ENCODE measurements at places on chromosomes 7 and 10. TPM values are rescaled to one million over a fixed set of nuclear protein-coding genes. Genes with fewer than 3 reads are reported as not detected.

Gene MCM10
- total RNA-seq, result 29.4 TPM

Gene ATP6V0A4
- not detected for total RNA-seq

Gene ITIH5
- not detected for total RNA-seq

DNA sequence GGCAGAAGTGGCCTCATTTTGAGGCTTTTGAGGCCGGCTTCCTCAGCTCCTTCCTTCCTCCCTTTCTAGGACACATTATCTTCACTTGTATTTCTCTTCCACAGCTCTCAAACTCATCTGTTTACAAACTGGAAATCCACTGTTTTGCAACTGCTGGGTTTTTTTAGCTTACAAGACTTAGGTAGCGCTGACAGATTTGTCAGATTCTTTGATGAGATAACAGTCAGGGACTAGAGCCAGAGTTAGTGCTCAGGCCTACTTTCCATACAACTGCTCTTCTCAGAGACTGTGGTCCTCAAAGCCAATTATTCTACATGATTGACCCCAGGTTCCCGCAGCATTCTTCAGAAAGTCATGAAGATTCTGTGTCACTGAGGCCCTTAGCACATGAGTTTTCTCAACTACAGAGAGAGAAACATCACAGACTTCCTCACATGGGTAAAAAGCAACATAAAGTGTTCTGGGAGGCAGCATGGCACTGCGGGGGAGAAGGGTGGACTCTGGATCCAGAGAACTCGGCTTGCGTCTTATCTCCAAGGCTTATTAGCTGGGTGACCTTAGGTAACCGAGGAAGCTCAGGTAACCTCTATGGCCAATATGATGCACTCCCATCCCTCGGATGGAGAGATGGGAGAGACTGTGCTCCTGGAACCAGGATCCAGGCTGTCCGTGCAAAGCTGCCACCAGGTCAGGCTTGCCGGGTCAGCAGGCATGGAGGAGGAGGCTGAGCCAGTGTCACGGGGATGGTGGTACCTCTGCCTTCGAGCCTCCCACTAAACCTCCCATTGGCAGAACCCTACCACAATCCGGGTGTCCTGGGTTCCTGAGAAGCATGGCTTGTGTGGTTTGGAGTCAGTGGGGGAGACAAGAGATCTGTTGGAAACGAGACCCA lies 10.5 kb downstream of the DDC start:
- no peak for DNase-seq

- DNase-seq, result no peak
These were observed 45.5 kb downstream of the ABCC2 start for GRCh38 chr10:99827936-99828335.

- DNase-seq, result no peak
These were observed 124.4 kb upstream of the SP8 start for GRCh38 chr7:20911081-20911480.

DNA sequence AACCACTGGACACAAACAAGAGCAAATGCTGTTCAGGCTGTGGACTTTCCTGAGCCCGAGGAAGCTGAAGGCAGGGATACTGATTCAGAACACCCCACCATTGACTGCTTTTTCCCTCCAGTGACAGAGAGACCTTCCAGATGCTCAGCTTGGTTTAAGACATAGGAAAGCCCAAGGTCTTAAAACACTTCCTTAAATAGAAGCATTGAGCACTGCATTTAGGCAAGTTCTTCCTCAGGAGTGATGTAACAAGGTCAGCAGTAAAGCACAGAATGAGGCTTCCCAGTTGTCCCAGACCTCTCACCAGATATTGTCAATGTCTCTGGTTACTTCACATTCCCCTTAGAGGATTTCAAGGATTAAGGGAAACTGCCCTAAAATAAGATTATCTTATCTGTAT lies 19.6 kb upstream of the CDCA7L start:
- DNase-seq, result no peak

GRCh38 chr7:149625947-149626392 lies 128.4 kb upstream of the ZNF746 start:
- no peak for DNase-seq
